Activated T-helper 1 cell treated with anti-CD3 and anti-CD28 coated beads, Interleukin-12 subunit alpha, Interleukin-12 subunit beta, Interleukin-2, Interleukin-4 antibody, amounts not matched to agents 30 ng/mL and 10 ng/mL and 1 ng/mL, durations not matched to agents 14 hours and 24 hours and 36 hours (primary cell): ENCODE measurements at places on chromosomes 4 and X. TPM values are rescaled to one million over a fixed set of nuclear protein-coding genes. Genes with fewer than 3 reads are reported as not detected.
A peak's percentile ranks its signal among the peaks of the same experiment; 100 is the strongest.

DNA sequence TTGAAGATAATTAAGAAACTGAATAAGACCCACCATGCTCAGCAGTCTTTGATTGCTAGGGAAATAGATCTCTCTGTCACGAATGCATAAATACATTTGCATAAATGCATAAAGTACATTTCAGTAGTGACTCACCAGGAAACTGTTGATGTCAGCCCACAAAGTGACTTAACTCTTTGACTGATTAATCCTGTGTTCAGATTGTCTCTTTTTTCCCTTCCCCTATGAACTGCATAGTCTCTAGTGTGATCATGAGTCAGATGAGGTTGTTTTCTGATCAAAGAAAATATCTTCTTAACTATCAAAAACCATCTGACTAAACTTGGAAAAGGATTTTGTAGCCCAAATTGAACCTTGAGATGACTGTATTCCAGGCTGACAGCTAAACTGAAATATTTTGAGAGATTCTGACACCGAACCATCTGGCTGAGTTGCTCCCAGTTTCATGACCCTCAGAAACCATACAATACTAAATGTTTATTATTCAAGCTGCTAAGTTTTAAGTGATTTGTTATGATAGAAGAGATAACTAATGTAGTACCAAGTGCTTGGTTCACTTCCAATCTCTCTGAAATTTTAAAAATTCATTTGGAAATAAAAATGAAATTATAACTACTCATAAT, 1381.5 kb upstream of the AGA start:
- no peak for DNase-seq

GRCh38 chr4:38896940-38897339, 29.3 kb downstream of the FAM114A1 start:
- DNase-seq: no peak

DNA sequence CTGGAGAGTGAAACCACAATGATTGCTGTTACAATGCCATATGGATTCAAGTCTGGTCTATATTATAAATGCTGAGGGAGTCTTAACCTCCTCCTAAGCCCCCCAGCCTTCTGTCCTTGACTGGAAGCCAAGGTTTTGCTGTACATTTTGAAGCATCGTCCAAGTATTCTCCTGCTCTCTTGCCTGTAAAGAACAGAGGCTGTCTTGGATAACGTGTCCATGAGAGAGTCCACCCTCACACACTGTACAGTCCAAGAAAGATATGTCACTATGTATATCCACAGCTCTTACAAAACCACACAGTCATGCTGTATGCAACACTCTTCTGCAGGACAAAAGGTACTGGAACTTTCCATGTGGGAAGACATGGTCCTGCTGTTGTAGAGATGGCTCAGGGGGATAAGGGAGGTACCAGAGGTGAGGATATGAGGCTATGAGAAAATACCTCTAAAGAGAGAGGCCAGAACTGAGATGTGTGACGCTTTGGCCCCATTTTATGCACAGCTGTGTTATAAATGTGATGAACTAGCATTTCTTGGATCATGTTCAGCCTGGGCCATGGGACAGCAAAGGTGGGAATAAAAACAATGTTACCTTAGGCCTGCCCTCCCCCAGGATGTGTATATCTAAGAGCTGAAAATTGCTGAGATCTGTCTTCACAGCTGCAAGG, 678.6 kb downstream of the IQCM start:
- DNase-seq: no peak

- no peak for DNase-seq
Measured at GRCh38 chr4:138199568-138200235, 42.4 kb downstream of the SLC7A11 start.

DNA sequence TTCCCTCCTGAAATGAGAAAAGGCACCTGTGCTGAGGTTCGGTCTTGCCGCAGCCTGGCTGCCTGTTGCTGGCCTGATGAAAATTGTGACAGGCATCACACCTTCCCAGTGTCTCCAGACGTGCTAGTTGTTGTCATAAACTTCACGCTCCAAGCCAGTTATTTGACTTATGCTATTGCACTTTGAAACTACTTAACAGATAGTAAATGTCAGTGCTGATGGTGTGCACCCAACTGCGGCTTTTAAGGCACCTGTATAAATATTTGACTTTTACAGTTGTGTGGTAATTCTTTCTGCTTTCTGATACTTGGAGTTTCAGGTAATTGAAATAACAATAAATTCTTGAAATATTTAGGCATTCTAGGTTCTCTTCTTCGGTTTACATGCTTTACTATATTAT, 1.8 kb downstream of the WWC2 start:
- DNase-seq: no peak

- DNase-seq: no peak
Measured at GRCh38 chrX:39834600-39834999, 263.2 kb downstream of the BCOR start.

DNA sequence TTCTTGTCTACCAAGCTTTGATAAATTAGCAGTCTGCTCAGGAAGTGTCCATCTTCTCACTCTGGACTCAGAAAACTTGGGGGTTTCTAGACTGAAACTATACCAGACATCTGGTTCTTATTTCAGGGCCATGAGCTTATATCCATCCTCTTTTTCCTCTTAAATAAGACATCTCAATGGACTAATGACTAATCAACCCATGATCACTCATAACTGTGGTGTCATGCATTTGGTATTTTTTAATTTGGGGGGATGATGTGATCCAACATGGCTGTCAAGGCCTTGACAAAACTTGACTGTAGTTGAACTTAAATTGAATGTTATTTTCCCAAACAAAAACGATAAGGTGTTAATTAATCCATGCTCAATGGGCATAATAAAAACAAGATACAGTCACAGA, 87.8 kb downstream of the GPRASP3 start:
- no peak for DNase-seq

DNA sequence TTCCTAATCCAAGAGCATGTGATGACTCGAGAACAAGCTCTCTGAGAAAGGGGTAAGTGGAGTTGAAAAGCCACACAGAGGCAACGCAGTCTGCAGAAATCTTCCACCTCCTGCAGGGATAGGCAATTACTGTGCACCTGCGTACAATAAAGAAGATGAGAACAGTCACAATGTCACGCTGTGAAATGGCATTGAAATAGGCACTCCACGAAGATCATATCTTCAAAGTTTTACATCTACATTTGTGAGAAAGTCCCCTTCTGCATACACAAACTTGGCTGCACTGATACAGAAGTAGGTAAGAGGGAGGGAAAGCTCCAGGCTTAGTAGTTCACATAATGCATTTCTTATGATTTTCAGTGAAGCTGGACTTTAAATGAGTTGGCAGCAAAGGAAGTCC, 27.1 kb downstream of the DDX60L start:
- no peak for DNase-seq

DNA sequence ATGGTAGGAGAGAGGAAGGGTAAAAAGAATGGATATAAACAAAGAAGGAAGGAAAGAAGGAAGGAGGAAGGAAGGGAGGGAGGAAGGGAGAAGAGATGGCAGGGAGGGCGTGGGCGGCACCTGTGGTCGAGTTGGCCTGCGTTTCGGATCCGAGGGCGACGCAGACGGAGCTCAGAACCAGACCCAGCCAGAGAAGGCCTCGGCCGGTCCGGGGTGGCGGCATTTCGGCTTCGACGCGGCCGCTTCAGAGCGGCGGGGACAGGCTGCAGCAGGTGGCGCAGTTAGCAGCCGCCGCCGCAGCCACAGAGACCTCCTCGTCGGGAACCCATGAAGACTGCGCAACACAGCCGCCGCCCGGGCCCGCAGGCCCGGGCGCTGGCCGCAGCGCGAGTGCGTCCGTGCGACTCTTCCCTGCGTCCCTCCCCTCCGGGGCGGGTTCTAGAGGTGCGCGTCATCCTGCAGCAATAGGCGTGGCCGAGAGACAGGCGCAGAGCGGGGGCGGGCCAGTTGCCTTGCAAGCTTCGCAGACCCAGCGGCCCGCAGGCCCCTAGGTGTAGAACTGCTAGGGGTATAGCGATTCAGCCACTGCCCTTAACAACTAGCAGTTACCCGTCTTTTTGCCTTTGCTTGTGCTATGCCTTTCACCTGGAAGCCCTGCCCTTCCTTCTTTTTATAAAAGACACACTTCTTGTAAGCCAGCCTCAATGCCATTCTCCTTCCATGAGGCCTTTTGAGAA, at the start of gene IDS:
Gene IDS, minus strand, starts transcription at position 392 of the 737 bp plus-strand sequence. Its CDS starts 169 bp downstream, at position 223.
- DNase-seq: peak; percentile 87

DNA sequence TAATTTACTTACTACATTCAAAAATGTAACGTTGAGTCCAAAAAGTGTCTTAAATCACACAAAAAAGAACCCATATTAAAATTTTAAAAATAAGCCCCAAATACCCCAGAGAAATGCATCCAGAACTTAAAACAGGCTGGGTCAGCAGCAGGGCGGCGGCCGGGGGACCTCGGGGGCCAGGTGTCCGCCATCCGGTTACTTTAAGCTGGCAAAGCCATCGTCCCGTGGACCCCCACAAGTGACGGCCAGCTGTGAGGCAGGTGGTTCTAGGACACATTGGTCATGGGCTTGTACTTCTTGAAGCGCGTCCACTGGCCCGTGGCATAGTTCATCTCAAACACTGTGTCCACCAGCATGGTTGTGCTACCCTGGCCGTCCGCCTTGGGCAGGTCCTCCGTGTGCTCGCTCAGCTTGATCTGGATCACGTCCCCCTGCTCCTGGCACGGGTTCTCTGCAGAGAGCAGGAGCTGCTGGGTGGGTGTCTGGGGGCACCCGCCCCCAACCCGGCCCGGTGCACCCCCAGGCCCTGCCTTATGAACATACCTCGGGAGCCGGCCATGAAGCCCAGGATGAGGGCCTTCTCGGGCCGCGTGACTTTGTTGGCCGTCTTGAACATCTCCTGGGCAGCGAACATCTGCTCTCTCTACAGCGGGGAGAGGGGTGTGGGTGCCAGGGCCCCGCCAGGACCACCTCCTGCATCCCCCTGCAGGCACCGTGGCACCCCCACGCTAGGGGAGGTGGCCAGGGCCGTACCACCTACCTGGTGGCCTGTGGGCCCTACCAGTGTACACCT, 25.5 kb downstream of the NELFA start:
- no peak for DNase-seq

DNA sequence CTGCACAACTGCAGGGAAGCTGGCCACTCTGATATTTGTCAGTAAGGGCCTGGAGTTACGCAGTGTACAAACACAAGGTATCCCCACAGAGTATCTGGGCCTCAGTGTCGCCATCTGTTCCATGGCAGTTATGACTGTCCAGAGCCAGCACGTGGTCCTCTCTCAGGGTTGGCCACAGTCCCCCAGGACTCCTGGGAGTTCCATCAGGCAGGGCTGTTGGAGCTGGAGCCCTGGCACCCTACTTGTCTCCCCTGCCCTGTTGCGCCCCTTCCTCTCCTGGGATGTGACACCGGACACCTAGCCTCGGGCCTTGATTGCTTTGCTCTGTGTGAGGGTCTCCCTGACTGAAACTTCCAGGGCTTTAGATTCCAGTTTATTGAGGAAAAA, 8.4 kb downstream of the HTRA3 start:
- DNase-seq: no peak

GRCh38 chrX:150980186-150980585, 2.9 kb upstream of the HMGB3 start:
- no peak for DNase-seq

GRCh38 chr4:67685532-67685859, 15.5 kb downstream of the UBA6 start:
- no peak for DNase-seq

- no peak for DNase-seq
Measured at GRCh38 chr4:48804584-48805301, 24.7 kb upstream of the FRYL start.

GRCh38 chr4:182310316-182310715, 67.1 kb downstream of the TENM3 start:
- DNase-seq: no peak

DNA sequence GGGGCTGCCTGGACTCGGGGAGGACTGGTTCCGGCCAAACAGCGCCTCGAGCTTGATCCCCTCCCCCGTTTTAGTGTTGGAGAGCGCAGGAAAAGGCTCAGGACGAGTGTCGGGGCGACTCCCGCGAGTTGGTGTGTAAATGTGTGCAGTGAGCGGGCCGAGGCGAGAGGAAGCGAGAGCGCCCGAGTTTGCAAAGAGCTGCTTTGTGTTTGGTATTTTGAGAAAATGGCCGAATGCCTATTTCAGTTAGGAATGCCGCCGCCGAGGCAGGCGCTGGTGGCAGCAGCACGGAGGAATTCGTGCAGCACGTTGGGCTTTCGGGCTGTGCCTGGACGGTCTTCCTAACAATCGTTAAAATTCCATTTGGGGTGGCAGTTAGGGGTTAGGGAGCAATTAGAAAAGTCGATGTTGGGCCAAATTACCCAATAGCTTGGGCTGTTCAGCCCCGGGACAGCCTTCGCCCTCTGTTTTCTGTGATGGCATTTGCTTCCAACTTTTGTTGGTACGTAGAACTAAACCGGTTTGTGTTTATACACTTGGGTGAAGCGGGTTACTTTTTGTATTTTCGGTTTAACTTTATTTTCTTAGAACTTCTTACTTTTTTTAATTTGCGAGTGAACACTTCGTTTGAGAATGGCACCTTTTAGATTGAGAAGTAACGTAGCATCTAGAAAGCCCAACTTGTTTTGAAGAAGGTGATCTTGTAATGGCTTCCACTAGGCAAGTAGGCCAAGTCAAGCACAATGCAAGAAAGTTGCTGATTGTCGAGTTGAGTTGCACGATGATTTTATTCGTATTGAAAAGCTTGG, 1.6 kb downstream of the REST start:
- no peak for DNase-seq

GRCh38 chrX:72046447-72046846, 85.3 kb downstream of the RTL5 start:
- DNase-seq: no peak

- DNase-seq: peak; percentile 31
Measured at GRCh38 chrX:71492231-71493065, 40.5 kb upstream of the OGT start.

GRCh38 chrX:40237731-40238178, 140.0 kb upstream of the BCOR start:
- DNase-seq: no peak

GRCh38 chr4:72077346-72077745, 45.5 kb downstream of the NPFFR2 start:
- DNase-seq: no peak

DNA sequence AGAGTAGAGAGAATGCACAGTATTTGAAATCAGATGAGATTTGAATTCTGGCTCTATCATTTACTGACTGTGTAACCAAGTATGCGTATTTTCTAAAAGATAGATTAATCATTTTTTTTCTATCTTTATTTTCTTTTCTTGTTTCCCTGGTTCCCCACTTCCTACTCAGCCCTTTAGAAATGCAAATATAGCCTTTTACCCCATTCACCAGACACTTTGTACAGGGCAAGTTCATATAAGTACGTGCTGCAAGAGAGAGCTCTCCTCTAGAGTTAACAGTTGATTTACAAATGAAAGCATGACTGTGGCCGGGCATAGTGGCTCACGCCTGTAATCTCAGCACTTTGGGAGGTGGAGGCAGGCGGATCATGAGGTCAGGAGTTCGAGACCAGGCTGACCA, 17.8 kb upstream of the TDO2 start:
- DNase-seq: no peak

DNA sequence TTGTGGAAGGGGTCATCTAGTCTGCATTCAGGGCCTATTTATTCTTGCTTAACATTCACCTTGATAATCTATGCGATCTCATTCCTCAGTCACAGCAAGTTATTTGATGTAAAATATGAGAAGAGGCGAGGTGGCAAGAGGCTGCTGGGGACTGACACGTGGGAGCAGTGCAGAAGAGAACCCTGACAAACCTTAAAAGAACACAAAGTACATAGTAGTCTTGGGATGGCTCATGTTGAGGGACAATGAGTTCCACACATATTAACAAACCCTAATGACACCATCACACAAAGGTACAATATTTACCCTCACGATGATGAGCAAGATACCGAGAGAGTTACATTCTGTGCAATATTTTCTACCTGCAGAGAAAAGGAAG, 57.5 kb downstream of the MAML3 start:
- DNase-seq: no peak

RHOH gene
- total RNA-seq: 105 and 111 TPM in 2 replicates

HS3ST1 gene
- total RNA-seq: 0.31 and 0.51 TPM in 2 replicates
